ENCODE measurements at places on chromosomes 7 and 10.

DNA sequence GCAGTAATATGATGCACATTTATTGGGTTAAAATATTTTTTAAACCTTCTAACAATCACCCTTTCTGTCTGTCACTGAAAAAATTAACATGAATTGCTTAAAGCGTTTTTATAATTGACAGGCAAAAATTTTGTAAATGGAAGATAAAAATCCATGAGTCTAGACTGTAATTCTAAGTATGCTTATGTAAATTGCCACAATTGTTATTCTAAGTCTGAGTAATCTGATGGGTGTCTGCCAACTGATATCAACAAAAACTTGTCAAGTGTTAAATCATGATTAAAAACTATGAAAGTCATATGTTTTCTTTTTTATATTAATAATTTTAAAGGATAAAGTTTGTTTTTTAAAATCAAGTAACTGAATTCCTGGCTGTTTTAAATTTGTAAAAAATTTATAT, 208.2 kb downstream of the CDK14 start:
- DNase-seq: no peak

DNA sequence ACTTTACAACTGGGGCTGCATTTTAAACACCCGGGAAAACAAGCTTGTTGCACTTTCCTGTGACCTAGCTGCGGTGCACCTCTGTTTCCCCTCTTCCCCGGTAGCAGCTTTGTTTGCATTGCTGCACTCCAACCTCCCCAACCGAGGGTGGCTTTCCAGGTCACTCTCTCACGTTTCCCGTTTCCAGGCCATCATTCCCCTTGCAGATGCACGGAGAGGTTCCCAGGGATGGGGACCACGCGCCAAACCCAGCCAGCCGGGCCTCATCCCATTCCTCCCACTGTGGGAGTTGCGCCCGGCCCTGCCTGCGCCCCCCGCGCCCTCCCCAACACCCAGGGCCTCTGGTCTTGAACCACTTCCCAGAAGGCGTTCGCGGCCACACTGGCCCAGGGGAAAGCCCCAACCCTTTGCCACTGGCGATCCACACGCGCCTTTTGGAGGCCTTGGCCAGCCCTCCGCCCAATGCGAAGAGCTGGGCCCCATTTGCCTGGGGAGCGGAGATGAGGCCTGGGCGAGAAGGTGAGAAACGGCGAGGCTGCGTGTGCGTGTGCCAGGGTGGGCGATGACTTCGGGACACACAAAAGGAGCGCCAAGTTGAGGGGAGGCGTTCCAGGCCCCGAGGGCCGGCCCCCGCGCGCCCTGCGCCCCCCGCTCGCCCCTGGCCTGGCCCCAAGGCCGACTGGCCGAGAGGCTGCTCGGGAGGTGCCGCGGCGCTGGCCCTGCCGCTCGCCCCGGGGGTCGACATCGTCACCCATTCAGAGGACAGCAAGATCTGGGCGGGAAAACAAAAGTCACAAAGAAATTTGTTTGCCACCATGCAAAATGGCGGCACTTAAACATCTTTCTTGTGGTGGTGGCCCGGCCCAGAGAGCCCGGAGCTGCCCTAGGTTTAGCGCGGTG, 15.9 kb downstream of the SKIDA1 start:
- DNase-seq: no peak

DNA sequence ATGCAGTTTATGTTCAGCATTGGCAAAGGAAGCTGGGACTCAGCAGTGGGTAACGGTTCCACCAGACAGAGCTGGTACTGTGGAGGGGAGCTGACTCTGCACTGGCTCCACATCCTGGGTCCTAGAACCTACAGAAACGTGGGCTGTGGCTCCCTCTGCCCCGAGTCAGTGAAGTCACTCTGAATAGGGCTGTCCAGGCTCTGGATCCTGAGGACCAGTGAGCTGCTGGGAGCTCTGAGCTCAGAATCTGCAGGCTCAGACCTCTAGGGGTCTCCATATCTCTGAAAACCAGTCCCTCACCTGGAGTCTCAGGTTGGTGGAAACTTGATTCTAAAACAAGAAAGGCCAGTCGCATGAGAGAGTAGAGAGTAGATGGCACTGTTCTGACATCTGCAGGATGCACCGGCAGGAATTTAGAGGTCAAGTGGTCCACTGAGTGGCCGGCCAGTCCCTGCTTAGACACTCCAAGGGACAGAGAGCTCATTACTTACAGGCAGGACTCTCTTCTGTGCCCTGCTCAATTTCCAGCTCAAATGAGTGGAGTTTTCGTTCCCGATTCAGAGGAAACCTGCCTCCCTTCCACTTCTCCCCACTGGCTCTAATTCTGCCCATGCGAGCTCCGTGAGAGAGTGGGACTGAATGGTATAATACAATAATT, 18.6 kb downstream of the NPFFR1 start:
- no peak for DNase-seq

DNA sequence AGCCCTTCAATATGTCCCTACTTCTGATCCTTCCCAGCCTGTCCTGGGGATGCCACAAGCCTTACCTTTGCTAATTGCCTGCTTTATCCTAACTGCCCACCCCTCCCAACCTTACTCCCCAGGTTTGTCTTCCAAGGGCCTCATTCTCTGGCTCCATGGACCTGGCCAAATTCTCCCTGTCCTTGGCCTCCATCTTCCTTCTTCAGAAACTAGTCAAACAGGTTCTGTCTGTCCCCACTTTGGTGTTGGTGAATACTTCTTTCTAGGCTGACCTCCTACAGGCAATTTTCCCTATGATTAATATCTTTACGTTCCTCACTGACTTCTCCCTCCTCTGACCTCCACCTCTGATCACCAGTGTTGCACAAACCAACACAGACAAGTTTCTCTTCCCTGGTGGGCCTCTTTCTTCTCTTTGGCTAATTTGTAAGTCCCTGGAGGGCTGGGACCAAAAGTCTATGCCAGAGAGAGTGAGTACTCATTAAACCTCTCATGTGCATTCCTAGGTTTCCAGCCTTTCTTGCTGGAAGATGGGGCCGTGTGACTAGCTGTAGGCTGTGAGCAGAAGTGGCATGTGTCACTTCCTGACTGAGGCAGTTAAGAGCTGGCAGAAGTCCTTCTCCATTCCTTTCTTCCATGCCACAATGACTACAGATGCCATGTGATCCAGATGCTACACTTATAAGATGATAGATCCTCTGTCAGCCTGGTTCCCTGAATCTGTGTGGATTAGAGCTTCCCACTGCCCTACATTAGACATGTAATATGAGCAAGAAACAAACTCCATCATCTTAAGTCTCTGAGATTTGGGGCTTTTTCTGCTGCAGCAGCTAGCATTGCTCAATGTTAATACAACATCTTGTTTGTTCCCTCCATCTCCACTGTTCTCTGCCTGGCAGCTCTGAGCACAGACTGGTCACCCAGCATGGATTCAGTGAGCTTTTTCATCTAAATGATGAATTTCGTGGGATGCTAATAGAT, 382.7 kb downstream of the RPS24 start:
- DNase-seq: no peak

GRCh38 chr10:103872137-103872931, 17.0 kb upstream of the SH3PXD2A start:
- no peak for DNase-seq
